ENCODE measurements at places on chromosomes 12 and 14. TPM values are rescaled to one million over a fixed set of nuclear protein-coding genes. Genes with fewer than 3 reads are reported as not detected.

The RNFT2 gene
- 2.1 TPM for total RNA-seq

The NFKBIA gene
- total RNA-seq = 418 TPM

The WNT1 gene
- total RNA-seq = not detected

The TPPP2 gene
- not detected for total RNA-seq

The NID2 gene
- total RNA-seq = 66.2 TPM

The CCDC184 gene
- 0.35 TPM for total RNA-seq

The MYBPC1 gene
- total RNA-seq = not detected

The ADAMTS20 gene
- total RNA-seq = not detected

The GLT1D1 gene
- 4.1 TPM for total RNA-seq

The PA2G4 gene
- total RNA-seq = 99.5 TPM

The DHRS2 gene
- total RNA-seq = not detected

The LHX5 gene
- not detected for total RNA-seq

DNA sequence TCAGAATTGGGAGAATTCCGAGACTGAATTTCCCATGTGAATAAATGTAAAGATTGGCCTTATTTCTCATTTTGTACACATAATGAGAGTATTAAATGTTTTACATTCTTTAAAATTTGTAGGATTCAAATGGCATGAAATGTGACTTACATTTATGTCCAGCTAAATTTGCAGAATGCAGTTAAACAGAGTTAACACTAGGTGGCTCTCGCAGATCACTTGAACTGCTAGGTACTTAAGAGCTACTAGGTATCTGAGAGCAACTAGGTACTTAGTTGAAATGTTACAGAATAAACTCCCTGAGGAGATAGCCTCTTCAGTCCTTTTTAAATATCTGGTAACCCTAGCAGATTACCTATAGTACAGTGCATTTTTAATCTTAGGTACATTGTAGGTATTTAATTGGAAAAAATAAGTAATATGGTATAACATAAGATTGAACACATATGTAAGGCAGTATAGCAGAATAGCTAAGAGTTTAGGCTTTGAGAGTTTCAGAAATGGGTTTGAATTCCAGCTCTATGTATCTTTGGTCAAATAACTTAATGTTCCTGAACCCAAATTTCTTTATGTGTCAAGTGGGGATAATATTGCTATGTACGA, 73.8 kb downstream of the KIAA0586 start:
- DNase-seq = no peak

GRCh38 chr12:63823040-63823439, 21.5 kb upstream of the SRGAP1 start:
- no peak for DNase-seq

GRCh38 chr14:71855399-71856036, 76.7 kb upstream of the RGS6 start:
- no peak for DNase-seq

DNA sequence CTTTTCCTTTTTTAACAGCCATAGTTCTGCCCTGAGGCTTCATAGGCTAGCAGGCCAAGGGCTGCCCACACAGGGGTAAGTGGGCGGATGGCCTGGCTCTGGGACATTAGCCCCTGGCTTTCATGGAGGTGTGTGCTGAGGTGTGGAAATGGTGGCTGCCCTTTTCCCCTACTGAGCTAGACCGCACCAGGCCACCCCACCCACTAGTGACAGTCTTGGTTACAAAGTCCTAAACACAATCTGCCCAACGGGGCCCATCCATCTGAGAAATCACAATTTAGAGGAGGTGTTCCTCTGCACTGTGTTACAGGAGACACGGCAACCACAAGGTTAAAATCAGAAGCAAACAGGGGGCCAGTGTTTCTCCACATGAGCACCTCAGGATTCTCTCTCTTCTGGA, 35.6 kb downstream of the APPL2 start:
- DNase-seq = no peak

- DNase-seq = no peak
Measured at GRCh38 chr14:69105326-69105725, 47.6 kb downstream of the DCAF5 start.

DNA sequence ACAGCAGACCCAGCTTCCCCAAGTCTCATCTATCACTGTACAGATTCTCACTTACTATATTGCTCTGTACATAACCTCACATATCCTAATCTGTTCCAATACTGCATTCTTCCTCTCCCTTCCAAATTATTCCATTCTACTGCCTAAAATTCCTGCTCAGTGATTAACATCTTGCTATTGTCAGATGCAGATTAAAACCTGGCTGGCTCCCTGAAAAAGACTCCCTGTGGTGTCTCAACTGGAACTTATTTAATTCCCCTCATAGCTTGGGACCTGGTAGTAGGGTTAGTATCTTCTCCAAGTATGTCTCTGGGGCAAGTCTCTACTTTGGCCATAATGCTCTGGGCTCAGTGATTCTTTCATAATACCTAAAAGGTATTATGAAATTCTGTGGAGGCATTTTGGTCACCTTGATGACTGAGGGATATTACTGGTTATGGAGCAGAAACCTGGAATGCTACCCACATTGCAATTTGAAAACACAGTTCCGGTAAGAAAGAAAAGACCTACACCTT, 55.8 kb downstream of the PAWR start:
- no peak for DNase-seq

GRCh38 chr12:122856999-122857671, 21.9 kb downstream of the HIP1R start:
- DNase-seq = no peak

GRCh38 chr12:18683327-18684013, 54.3 kb downstream of the PLCZ1 start:
- no peak for DNase-seq

DNA sequence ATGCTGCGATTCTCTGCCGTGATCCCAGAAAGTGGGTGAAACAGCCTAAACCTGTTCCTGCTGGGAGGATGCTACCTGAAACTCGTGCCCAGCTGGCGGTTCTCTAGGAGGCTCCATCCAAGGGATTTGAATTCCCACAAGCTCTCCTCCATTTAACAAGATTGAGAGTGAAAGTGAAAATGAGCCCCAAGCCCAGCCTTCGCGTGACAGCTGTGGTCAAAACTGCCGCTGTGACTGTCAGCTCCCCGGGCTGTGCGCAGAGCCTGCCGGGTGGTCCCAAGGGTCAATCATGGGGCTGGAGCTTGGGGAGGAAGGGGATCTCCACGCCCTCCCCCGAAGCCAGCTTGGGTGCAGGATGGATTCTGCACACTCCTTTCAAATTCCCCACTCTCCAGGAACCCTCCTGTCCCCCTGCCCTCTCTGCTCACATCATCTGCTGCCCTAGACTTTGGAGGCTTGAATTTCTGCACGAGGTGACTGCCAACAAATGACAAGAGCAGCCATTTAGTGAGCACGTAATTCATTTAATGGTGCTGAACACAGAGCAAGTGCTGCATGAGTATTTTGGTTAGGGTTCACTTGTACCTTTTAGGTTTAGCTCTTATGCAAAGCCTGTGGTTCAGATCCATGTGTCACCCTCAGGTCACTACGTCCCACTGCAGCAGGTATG, 5.3 kb downstream of the ASB2 start:
- DNase-seq = no peak

DNA sequence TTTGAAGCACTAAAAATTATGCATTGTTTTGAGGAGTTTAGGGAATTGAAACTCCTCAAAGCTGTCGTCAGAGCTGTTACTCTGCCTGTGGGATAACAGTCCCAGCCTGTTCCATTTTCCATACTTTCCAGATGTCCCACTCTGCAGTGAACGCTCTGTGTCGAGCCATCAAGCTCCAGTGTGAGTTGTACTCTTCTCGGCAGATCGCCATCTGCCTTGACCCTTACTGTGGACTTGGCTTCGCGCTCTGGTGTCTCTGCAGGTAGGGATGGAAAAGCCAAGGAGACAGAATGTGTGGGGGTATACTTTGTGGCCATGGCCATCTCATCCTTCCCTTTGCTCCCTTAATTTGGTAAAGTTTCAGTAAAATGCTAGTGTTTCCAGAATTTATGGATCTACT, 35.5 kb upstream of the ATF1 start:
- no peak for DNase-seq

GRCh38 chr14:105578070-105578469, 51.7 kb downstream of the TMEM121 start:
- no peak for DNase-seq

- DNase-seq = no peak
Measured at GRCh38 chr14:58245562-58245961, 919 bp downstream of the PSMA3 start.

DNA sequence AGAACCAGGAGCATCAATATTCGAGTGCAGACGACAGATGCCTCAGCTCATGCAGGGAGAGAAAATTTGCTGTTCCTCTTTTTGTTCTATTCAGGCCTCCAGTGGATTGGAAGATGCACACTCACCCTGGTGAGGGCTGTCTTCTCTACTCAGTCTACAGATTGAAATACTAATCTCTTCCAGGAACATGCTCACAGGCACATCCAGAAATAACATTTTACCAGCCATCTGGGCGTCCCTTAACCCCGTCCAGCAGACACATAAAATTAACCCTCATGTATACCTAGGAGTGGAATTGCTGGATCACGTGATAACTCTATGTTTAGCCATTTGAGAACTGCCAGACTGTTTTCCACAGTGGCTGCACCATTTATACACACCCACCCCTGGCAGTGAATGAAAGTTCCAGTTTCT, 4.5 kb upstream of the OAS2 start:
- DNase-seq = no peak

- peak; percentile 20 for DNase-seq
Measured at GRCh38 chr12:2492236-2492635, 302.5 kb upstream of the FKBP4 start.

GRCh38 chr12:10238526-10238925, 25.8 kb downstream of the GABARAPL1 start:
- DNase-seq = no peak

- no peak for DNase-seq
Measured at GRCh38 chr14:37594238-37594970, 645 bp downstream of the FOXA1 start.

DNA sequence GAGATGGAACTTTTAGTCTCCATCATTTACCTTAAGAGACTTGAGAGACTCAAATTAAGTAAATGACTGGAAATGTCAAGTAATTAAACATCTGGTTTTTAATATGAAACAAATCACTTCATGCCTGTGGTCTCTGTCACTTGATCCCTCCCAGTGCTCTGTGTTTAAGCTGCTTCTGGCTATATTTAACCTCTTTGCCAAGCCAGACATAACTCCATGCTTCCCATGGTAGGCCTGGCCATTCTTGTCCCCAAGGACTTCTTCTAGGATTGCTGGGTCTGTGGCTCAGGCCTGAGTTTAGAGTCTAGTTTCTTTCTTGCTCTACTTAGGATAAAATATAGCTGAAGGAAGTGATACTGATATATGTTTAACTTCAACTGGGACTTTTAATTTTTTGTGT, 1013.6 kb downstream of the FLRT2 start:
- no peak for DNase-seq

GRCh38 chr12:53268630-53269562, 797 bp downstream of the ESPL1 start:
- no peak for DNase-seq

GRCh38 chr14:101497684-101498525, 63.4 kb upstream of the DIO3 start:
- DNase-seq = peak; percentile 71

DNA sequence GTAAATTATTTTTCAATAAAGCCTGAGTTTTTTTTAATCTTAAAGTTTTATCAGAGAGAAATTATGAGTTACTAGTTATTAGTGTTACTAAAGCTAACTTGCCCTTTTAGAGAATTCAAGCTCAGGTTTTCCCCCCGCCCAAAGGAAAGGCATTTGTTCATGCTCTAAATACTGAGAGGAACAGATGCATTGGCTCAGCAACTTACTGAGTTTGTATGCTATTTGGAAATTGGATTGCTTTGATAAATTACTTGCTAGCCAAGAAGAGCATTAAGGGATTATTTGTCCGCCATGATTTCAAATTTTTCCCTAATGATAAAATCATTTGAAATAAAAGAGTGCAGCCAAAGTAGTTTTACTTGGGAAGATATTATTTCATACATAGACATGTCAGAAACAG, 149.4 kb downstream of the METTL25 start:
- DNase-seq = no peak

GRCh38 chr12:130806574-130806973, 32.5 kb downstream of the STX2 start:
- DNase-seq = no peak

GRCh38 chr12:104222976-104223375, 7.4 kb downstream of the TXNRD1 start:
- DNase-seq = no peak

- DNase-seq = no peak
Measured at GRCh38 chr14:63398952-63399351, 80.2 kb upstream of the GPHB5 start.
